ENCODE measurements at places on chromosomes 6 and 20.

- no peak for DNase-seq
Observed at GRCh38 chr6:70819646-70820045, 137.2 kb downstream of the B3GAT2 start.

DNA sequence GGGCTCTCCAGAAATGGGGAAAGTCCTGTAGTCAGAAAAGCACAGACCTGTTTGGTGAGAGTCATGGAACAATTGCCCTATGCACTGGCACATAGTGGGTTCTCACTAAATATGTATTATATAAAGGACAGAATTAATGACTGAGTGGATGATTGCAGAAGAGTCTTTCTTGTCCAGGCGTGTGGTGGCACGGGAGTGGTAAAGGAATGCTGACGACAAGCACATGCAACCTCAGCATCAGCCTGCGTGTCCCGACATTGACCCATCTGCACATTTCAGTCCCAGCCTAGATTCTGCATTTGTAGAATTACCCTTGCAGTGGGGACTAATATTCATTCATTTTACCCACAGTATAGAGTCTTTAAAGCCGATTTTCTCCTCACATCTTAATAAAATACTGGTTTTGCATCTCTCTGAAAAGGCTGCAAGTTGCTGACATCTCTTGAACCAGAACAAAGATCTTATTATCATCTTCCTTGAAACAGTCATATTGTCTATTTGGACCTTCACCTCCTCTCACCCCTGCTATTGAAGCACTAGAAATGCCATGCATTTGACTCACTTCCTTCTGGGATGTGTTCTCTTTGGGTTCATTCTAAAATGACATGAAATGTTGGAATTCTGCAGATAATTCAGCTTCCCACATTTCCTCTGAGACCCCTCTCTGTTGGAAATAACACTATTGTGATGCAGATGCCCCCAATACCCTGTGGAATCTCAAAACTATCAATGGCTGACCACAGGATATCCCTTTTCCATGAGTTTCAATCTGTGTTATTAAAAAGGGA lies 883.6 kb upstream of the FLRT3 start:
- no peak for DNase-seq

- DNase-seq, result no peak
Observed at GRCh38 chr6:11964729-11965335, 47.3 kb upstream of the HIVEP1 start.

- no peak for DNase-seq
Observed at GRCh38 chr6:3773678-3774298, 22.3 kb upstream of the PXDC1 start.

- DNase-seq, result no peak
Observed at GRCh38 chr6:45424451-45424861, 46.7 kb upstream of the SUPT3H start.

- no peak for DNase-seq
Observed at GRCh38 chr6:121791396-121792315, 356.2 kb downstream of the GJA1 start.

- DNase-seq, result no peak
Observed at GRCh38 chr20:18718129-18718528, 95.5 kb upstream of the SCP2D1 start.

DNA sequence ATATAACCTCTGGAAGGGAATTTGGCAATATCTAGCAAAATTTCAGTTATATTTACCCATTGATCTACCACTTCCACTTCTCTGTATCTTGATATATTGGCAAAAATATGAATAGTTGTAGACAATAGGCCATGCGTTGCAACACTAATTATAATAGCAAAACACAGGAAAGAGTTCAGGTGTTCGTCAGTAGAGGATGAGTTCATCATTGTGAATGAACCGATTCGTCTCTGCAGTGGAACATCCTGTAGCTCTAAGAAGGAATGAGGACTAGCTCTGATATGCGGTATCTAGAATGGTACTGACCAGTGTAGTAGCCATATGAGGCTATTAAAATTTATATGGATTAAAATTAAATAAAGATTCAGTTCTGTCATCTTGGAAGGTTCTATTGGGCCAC lies 8.3 kb downstream of the FAM83D start:
- DNase-seq, result no peak

DNA sequence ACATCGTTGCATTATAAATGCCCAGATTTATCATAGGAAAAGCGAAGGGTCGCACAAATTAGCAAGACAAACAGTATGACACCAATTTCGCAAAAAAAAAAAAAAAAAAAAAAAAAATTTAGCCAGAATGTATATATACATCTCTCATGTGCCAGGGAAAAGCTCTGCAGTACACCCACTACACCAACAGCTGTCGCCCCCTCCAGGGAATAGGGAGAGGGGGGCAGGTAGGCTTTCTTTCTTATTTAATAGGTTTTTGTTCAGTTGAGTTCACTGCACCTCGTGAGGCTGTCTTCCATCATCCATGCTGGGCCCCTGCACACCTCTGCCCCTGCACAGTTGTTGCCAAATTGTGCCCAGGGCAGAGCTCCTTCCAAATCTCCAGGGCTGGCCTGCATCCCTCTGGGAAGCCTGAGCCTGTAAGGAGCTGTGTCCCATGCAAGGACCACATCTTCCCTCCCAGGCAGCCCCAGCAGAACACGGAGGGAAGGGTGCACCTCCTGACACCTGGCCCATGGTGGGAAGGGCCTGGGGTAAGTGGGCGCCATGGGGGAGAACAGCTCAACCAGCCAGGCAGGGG lies 85.4 kb downstream of the NINL start:
- no peak for DNase-seq

- no peak for DNase-seq
Observed at GRCh38 chr6:6007366-6008088, 802 bp upstream of the NRN1 start.

DNA sequence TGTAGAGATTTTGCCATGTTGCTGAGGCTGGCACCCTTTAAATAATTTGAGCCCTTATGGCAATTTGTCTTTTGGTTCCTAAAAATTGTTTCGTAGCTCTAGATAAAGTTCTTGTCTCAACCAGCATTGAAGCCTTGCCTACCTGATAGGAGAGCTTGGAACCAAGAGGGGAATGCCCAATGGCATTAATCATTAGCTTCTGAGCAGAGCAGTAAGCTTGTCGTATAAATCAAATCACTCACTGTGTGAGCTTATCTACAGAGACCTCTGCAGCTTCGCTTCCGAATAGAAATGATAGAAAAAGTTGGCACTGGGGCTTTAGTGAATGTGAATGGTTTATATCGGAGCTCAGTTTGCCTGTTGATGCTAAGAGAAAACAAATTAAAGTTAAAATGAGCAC lies 10.7 kb downstream of the ANKRD6 start:
- DNase-seq, result no peak

DNA sequence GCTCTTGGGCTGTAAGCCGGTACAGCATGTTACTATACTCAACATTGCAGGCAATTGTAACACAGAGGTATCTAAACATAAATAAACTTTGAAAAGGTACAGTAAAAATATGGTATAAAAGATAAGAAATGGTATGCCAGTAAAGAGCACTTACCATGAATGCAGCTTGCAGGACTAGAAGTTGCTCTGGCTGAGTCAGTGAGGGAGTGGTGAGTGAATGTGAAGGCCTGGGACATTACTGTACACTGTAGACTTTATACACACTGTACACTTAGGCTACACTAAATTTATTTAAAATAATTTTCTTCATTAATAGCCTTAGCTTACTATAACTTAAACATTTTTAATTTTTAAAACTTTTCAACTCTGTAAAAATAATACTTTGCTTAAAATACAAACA lies 37.8 kb upstream of the ANKEF1 start:
- no peak for DNase-seq

DNA sequence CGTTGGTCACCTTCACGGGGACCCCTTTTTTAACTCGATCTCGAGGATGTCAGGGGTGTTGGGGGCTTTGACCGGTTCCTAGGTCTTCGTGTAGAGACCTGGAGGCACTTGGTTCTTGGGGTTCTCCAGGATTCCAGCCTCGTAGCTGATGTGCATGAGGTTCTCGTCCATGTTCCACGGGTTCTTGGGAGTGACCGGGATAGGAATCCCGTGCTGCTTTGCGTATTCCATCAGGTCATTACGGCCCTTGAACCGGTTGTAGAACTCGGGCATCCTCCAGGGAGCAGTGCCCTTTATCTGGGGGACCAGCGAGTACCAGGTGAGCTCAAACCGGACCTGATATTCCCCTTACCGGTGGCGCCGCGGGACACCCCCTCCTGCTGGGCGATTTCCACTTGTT lies 88.0 kb upstream of the RIPOR2 start:
- DNase-seq, result no peak

- no peak for DNase-seq
Observed at GRCh38 chr6:135121434-135121833, 59.7 kb upstream of the MYB start.

DNA sequence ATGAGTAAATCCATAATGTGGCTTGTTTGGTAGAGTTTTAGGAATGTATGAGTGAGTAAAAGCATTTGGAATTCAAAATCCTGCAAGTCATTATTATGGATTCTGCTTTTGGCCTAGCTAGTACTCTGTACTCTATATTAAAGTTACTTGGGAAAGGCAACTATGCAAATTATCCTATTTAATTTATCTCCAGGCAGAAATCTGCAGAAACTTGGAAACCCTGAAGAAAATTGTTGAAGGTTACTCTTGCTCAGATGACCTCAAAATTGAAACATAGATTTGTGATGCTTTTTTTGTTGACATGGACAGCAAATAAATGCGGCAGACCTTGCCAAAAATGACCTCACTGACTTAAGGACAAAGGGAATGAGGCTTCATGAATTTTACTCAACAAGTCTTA lies 477.1 kb upstream of the EYS start:
- no peak for DNase-seq

- DNase-seq, result no peak
Observed at GRCh38 chr6:14997507-14997906, 248.4 kb upstream of the JARID2 start.

DNA sequence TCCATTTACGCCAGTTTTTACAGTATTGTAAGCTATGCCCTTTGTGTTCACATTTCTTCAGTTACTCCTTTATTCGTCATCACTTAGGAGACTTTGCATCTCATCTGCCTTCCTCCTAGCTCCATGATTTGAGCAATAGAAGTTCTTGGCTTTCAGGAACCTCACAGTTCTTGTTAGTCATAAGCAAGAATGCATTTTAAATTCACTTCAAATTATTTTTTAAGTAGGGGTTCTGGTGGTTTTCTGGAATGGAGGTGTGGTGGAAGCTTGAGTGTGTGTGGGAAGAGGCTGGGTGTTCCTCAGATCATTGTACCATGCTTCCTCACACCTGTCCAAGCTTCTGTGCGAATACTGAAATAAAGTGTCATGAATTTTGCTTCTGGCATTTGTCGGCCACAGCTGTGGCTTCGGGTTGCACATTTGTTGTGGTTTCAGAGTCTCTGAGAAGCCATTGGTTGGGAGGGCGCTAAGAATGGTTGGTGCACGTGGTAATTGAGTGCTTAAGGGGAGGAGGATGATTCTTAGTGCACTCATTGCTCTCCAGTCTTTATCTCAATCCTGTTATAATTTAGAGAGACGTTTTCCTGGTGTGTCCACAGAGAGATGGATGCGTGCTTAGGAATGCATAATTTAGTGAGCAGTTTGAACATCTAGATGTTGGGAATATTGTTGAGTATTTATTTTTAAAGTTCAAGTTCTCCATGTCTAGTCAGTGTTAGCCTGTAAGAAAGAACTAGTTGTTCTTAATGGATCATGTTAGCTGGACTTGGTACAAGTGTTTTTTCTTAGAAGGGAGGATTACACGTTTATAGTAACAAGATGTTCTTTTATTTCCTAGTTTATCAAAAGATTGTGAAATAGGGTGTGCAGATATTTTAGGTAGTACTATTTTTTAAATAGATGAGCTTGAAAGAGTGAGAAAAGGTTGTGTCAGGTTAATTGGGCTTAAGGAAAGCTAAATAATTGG lies 31.9 kb downstream of the FOXO3 start:
- no peak for DNase-seq

- no peak for DNase-seq
Observed at GRCh38 chr6:157569543-157569942, 188.6 kb downstream of the ZDHHC14 start.

GRCh38 chr6:163923658-163924411 lies 509.3 kb downstream of the QKI start:
- DNase-seq, result no peak

DNA sequence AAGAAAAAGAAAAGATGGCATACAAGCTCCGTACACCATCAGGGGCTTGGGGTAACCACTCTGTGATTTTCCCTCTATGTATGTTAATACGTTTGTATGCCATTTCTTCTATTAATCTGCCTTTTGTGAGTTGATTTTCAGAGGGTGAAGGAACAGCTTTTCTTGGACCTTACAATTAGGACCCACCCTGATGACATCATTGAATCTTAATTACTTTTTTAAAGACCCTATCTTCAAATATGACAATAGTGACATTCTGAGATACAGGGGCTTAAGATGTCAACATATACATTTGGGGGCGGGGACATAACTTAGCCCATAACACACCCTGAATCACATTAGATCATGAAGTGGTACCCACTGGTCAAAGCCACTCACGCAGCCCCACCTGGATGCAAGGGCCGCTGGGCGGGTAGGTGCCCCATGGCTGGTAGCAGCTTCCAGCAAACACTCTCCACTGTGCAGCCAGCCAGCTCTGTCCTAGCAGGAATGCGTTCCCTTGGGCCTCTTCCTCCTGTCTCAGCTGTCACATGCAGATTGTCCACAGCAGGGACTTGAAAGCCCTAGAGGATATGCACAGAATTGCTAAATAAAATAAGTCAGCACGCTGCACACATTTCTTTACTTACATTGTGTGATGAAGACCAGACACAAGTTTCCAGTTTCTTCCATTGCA lies 74.5 kb downstream of the FOXF2 start:
- no peak for DNase-seq

GRCh38 chr20:47502271-47503239 lies 868 bp downstream of the NCOA3 start:
- DNase-seq, result peak; percentile 8

GRCh38 chr6:36120539-36120938 lies 9.8 kb upstream of the MAPK13 start:
- no peak for DNase-seq

DNA sequence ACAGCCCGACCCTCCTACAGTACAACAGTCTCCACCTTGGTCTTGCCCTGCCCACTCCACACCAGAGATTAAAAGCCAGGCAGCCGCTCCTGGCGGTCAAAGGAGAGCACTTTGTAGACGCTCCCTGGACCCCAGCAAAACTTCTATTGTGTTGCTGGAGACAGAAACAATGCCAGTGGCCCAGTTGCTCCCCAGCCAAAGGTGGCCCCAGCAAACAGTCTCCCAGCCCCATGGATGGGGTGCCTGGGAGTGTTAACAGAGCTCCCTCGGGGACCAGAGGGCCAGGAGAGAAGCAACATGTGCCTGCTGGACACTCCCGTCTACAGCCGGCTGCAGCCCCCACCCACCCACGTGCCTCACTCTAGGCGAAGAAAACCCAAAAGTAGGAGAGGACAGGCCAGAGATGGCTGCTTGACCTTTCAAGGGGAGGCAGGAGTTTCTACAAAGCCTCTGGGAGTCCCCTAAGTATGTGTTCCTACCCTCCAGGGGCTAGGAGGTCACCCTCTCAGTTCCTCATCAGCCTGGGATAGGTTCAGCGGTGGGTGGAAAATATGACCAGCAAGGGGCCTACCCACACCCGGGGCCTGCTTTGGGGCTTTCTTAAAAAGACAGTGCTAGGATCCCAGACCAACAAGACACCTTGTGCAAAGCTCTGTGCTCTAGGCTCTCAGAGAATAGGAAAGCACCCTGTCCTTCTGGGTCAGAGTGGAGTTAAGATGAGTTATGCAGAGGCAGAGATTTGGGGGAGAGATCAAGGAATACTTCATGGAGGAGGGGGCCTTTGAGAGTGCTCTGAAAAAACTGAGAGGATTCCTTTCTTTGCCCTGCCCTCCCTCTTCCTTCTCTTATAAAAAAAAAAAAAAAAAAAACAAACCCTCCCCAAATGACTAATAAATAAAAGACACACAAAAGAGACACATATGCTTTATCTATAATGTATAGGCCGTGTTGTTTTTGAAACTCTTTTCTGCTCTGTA lies 19.0 kb upstream of the PREX1 start:
- DNase-seq, result no peak
